Activated naive CD4-positive, alpha-beta T cell treated with anti-CD3 and anti-CD28 coated beads, Interleukin-2, amount 50 U/mL, for 72 hours (primary cell): ENCODE measurements at places on chromosomes 11 and 22. TPM values are rescaled to one million over a fixed set of nuclear protein-coding genes. Genes with fewer than 3 reads are reported as not detected.

Gene NRXN2
- 1.3 TPM for total RNA-seq

GRCh38 chr11:72122607-72123006 is 10.1 kb upstream of the ANAPC15 start:
- no peak for DNase-seq

Gene C11orf87
- not detected for total RNA-seq

- DNase-seq = no peak
Measured at GRCh38 chr11:120061761-120062560, 76.0 kb downstream of the TRIM29 start.

Gene CALCA
- total RNA-seq = not detected

- DNase-seq = no peak
Measured at GRCh38 chr22:20607157-20607907, 99.9 kb downstream of the MED15 start.

DNA sequence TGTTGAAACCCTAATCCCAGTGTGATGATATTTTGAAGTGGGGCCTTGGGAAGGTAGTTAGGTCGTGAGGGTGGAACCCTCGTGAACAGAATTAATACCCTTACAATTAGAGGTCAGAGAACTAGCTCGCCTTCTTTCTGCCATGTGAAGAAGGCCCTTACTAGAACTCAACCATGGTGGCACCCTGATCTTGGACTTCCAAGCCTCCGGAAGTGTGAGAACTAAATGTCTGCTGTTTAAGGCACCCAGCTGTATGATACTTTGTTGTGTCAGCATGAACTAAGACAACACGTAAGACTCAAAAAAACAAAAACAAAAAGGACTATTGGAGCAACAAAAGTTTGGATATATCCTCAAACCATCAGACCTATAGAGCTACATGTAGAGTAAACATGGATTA is 52.0 kb downstream of the TMEM123 start:
- DNase-seq = no peak

- no peak for DNase-seq
Measured at GRCh38 chr22:36762687-36763260, 13.1 kb downstream of the IFT27 start.

Gene OR52K2
- total RNA-seq = not detected

Gene CHST1
- total RNA-seq = not detected

DNA sequence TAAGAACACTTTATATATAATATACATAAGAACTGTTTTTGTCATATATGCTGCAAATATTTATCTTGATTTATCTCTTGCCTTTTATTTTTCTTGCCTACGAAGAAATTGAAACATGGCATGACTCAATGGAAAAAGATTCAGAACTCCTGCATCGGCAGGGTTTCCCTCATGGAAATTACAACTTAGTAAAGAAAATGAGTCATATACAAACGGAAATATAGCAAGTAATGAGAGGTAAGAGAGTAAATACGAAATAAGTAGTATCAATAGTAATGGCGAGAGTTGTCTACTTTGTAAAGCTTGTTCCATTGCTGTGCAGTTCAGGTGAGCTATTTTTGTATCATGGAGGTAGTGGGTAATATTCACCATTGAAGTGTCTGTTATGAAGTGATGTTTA is 350.4 kb downstream of the DDX10 start:
- DNase-seq = no peak

DNA sequence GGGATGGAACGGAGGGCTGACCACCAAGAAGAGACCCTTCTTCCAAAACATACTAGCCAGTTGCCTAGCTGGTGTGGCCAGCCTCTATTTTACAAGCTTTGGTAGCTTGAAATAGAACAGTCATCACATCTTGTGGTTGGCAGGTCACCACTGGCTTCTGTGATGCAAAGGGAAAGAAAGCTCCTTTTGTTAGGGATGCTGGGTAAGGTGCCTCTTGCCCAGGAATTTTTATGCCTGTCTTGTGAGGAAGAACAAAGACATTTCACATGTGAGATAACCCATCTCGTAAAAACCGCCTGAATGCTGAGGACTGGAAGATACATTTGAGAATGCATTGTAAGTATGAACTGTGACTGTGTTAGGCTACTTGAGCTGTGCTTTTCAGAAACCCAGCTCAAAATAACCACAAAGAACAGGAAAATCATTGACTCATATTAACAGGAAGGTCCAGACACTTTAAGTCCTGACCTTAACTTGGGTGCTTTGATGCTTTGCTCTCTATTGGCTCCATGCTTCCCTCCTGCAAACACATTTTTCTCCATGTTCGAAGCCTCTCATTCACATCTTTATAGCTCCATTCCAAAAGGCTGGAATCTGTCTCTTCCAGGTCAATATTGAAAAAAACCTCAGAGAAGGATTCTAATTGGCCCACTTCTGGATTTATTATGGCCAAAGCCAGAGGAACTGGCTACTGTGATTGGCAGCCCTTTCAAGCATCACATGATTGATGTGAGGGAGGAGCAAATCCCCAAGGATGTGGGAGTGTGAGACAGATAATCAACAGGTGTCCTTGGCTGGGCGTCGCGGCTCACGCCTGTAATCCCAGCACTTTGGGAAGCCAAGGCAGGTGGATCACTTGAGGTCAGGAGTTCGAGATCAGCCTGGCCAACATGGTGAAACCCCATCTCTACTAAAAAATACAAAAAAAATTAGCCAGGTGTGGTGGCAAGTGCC is 53.9 kb downstream of the MICAL2 start:
- no peak for DNase-seq
